ENCODE measurements at places on chromosomes 6 and 20.
A peak's percentile ranks its signal among the peaks of the same experiment; 100 is the strongest.

DNA sequence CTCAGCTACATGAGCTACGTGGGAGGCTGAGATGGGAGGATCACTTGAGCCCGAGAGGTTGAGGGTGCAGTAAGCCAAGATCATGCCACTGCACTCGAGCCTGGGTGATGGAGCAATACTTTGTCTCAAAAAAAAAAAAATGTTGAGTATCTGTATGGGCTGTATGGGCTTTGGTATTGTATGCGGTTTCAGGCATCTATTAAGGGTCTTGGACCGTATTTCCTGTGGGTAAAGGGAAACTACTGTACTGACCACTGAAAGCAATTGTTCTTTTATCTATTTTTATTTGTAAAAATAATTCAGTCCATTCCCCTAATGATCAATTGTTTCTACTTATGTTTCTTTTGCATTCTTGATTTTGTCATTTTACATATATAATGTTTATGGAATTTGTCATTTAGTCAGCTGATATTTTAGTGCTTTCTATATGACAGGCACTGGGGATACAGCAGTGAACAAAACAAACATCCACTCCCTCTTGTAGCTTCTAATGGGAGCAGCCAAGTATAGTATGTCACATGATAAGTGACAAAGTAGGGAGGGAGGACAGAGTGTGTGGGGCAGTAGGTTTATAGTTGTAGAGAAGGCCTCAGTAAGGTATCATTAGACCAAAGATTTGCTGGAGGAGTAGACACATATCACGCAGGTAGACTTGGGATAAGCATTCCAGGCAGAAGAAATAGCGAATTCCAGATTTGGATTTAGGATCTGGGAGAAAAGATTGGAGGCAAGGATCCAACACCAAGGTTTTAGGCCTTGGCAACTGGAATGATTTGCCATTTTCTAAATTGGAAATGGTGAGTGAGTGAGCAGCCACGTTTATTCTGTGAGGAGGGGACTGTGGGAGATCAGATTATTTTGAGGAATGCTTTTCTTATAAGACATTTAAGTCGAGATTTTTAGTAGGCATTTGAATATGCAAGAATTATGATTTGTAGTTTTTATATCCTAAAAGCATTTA, 6.0 kb downstream of the PCMT1 start:
- DNase-seq: peak; percentile 16

- DNase-seq: no peak
Observed at GRCh38 chr6:77204555-77204954, 258.7 kb downstream of the HTR1B start.

GRCh38 chr6:54085047-54085446, 26.2 kb upstream of the MLIP start:
- no peak for DNase-seq

DNA sequence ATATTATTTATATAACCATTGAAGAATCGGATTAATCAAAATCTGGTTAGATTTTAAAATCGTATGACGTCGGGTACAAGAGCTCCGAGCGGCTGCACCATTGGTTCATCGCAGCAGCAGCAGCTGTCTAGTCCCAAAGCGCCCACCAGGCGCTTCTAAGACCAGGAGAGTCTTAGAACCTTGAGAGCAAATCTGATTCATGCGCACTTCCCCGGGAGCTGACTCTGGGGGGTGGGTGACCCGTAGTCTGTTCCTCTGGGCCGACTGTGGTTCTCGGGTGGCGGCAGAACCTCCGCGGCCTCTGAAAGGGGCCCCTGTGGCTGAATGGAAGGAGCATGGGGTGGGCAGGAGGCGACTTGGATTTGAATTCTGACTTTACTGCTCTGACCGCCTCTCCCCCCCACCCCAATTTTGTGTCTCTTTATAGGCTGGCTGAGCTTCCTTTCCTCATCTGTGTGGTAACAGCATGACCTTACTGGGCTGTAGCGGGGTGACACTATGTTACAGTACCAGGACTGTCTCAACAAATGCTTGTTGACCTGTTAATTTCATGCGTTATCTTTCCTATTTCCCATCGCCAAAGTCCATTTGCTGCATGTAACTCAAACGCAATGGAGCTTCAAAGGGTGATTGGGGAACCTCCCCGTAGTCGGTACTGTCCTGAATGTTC, 119.7 kb downstream of the RTN4IP1 start:
- peak; percentile 83 for DNase-seq

GRCh38 chr6:142714951-142715785, 229.8 kb downstream of the HIVEP2 start:
- no peak for DNase-seq

GRCh38 chr6:35972471-35973367, 51.7 kb downstream of the SLC26A8 start:
- DNase-seq: no peak

DNA sequence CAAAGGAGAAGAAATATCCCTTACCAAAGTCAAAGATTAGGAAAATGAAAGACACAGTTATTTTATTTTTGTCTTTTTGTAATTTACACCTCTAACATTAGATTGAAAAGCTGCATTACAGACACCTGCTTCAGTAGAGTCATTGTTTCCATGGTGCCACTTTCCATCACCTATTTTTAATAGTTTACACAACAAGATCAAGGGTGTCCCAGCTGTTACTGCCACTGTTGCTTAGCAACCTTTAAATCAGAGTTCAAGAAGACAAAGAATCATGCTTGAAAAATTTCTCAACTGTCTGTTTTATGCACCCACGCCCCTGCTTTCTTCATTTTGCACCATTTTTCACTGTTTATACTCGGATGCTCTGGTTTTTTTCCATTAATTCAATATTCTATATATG, 668.2 kb upstream of the GJE1 start:
- DNase-seq: peak; percentile 56

DNA sequence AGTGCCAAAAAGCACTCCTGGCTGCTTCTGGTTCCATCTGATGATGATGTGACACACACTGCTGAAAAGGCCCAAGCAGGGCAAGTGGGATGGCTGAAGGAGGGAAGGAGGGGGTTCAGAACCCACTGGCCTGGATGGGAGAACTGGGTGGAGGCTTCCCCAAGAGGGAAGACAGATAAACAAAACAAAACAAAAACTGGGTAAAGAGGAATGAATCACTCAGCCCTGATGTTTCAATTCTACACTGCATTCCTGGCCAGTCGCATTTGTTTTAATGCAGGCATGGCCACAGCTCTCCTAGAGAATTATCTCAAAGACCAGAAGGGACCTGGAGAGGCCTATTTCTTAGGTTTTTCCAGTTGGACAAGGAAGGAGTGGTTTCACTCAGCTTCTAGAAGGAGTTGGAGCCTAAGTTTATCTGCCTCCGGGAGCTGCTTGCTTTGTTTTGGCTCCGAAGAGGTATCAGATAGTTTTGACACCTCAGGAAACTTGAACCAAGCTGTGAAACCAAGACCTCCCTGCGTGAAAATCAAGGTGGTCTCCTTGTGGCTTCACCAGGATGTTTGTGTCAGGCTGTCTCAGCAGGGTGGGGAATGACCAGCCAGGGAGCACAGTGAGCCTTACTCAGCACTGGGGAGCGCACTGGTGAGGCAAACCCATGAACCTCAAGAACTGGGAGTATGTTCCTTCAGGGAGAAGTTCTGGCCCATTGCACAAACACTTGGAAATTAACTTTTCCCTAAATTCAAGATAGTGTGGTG, 16.1 kb downstream of the TTPAL start:
- no peak for DNase-seq

DNA sequence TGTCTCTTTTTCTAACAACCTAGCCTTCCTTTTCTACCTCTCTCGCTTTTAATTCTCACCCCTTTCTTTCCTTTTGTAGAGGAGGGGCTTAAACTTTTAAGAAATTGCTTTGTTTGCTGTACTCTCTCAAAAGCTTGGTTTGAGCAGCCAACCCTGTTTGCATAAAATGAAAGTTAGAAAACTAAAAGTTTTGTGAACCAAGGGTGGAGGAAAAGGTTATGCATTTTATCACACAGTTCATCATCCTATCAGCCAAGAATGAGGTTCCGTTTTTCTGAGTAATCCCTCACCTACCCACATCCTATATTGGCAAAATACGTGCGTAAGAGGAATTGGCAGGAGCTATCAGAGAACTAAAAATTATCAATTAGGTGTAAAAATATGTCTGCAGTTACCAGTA, 42.8 kb upstream of the LOC128125822 start:
- no peak for DNase-seq

GRCh38 chr20:31823360-31824124, 4.4 kb downstream of the MYLK2 start:
- DNase-seq: no peak

DNA sequence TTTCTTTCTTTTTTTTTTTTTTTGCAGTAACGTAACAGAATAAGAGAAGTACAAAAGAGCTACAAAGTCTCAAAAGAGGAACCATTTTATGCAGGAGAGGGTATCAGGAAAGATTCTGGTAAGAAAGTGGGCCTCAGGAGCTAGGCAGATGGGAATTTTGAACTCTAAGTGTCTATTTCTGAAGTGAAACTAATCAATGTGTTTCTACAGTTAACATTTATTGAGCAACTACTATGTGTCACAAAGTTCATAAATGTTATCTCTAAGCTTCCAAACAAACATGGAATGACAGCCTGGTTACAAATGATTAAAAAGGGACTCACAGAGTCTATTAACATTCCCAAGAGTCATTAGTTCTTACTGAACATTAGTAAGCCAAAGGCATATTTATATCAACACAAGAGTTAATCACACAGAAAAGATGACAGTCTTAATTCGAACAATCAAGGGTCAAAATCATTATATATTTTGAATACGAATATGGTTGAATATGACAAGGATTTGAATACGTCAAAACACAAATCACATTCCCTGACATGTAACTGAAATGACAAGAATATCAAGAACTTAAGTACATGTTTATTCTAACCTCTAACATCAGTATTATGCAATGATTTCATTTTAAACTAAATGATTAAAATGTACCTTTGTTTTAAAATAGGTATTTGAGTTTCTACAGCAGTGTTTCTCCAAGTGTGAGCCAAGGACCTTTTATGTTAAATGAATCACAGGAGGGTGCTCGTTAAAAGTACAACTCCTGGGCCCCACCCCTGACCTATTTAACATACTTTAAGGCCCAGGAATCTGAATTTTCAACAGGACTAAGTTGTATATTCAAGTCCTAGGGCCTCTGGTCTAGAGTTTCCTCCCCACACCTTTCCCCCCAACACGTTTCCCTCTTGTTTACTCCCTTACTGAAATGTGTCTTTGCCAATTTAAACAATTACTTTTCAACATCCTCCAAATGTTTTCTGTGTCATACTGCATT, 89.7 kb downstream of the ATXN1 start:
- DNase-seq: no peak

GRCh38 chr6:103193413-103193812, 1666.3 kb downstream of the HACE1 start:
- no peak for DNase-seq

- no peak for DNase-seq
Observed at GRCh38 chr6:166027761-166028160, 139.9 kb downstream of the TBXT start.

DNA sequence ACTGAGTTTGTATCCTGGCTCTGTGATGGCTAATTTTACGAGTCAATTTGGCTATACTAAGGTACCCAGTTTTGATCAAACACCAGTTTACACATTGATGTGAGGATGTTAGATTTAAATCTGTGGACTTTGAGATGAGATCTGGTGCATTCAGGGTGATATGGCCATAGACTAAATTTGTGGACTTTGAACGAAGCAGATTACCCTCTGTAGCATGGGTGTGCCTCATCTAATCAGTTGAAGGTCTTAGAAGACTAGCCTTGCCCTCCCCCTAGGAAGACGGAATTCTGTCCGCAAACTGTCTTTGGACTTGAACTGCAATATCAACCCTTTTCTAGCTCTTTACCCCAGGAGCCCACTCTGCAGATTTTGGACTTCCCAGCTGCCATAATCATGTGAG, 547.8 kb upstream of the CITED2 start:
- no peak for DNase-seq

DNA sequence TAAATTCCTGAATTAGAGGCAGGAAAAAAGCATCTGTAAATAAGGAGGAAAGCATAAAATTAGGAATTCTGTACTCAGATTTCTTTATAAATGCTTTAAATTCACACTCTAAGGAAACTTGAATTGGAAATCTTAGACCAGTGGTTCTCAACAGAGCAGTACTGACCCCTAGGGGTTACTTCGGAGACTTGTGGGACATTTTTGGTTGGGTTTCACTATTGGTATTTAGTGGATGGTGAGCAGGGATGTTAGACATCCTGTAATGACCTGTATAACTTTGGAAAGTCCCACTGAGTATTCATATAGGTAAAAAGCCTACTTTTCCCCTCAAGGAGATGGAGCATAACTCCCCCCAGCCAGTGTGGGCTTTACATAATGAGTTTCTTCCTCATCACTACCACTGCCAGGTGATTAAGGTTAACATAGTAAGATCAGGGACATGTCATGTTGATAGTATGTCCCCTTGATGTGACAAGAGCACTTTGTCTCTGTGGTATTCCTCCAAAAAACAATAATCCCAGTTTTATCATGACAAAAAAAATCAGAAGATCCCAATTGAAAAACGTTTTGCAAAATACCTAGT, 31.0 kb downstream of the GLO1 start:
- DNase-seq: peak; percentile 62

- DNase-seq: no peak
Observed at GRCh38 chr6:53315086-53315724, 33.5 kb downstream of the ELOVL5 start.

DNA sequence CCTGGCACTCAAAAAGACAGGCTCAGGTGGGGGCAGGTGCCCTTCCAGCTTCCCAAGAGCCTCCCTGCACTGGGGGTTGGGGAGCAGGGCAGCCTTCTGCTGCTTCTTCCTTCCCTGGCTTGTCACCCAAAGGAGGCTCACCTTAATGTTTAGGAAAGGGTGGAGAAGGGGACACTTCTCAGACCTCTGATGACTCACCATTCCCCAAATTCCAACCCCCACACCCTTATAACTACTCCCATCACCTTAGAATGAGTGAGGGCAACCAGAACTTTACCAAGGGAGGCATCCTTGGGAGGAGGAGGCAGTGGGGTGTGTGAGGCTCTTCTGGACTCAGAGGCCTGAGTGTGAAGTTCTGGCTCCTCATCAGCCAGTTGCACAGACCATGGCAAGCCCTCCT, 15.2 kb upstream of the FOXP4 start:
- DNase-seq: no peak

GRCh38 chr6:26473429-26473757, 15.6 kb downstream of the BTN2A1 start:
- DNase-seq: no peak

DNA sequence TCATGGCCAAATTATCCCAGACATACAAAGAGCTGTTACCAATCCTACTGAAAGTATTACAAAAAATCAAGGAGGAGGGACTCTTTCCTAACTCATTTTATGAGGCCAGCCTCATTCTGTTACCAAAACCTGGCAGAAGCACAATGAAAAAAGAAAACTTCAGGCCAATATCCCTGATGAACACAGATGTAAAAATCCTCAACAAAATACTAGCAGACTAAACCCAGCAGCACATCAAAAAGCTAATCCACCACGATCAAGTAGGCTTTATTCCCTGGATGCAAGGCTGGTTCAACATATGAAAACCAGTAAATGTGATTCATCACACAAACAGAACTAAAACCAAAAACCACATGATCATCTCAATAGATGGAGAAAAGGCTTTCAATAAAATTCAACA, 109.2 kb downstream of the C6orf118 start:
- no peak for DNase-seq

DNA sequence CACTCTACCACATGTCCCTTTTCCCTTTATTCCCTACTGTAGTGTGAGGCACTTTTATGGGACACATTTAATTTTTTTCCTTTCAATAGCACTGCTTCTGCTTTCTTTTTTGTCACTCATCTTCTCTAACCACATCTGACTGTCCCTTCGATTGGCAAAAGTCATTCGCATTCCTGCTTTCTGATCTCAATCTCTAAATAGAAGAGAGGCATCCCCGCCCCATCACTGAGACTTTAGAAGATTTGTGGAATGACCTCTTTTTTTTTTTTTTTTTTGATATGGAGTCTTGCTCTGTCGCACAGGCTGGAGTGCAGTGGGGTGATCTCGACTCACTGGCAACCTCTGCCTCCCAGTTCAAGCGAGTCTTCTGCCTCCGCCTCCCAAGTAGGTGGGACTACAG, 9.1 kb downstream of the ZNF292 start:
- no peak for DNase-seq
